ENCODE measurements at places on chromosomes 16 and 17.
A peak's percentile ranks its signal among the peaks of the same experiment; 100 is the strongest.

- no peak for DNase-seq
Observed at GRCh38 chr17:16881239-16881924, 90.5 kb downstream of the TNFRSF13B start.

DNA sequence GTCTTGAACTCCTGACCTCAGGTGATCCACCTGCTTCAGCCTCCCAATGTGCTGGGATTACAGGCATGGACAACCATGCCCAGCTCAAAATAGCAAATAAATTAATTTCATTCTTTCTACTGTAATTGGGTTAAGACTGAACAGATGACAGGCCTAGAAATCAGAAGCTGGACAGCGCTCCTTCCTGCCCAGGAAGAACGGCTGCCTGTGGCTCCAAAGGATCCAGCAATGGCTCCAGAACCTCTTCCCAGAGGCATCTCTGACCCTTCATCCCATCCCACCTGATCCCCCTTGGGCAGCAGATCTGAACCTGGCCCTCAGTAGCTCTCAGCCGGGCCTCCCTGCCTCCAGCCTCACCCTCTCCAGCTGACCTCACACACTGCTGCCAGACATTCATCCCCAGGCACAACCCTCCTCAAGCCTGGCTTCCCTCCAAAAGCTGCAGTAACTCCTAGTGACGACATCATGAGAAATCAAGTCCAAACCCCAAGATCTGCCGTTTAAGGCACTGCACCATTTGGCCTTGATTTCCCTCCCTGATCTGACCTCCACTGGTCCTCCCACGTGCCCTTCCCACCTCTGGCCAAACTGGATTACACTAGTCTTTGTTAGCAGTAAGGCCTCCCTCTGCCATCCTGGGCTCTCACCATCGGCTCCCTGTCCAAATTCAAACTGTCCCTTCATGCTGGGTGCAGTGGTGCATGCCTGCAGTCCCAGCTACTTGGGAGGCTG lies 3.1 kb upstream of the MIF4GD start:
- no peak for DNase-seq

- DNase-seq, result peak; percentile 96
Observed at GRCh38 chr17:45385331-45385997, 47.2 kb downstream of the ARHGAP27 start.

DNA sequence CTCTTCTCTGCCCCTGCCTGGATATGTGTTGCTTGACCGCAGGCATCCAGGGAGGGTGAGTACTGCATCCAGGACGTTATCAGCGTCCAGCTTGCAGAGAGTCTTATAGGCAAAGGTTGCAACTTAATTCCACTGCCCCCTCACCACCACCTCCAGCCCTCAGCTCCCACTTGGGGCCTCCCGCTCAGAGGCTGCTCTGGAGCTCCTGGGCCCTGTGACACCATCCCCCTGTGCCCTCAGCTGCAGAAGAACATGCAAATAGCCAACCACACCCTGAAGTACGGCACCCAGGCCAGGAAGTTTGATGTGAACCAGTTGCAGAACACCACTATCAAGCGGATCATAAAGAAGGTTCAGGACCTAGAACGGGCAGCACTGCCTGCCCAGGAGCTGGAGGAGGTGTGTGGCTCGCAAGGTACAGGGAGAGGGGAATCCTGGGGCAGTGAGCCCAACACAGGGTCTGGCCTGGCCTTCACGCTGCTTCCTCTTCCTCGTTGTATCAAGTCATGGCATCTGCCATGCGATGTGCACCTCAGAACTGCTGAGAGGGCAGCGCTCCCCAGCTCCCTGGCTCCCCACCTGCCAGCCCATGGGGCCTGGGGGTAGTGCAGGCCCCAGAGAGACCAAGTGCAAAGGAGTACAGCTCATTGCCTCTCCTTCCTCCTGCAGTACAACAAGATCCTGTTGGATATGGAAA lies 9.6 kb downstream of the ACE start:
- DNase-seq, result no peak

GRCh38 chr17:51643702-51644490 lies 383.6 kb downstream of the UTP18 start:
- no peak for DNase-seq

DNA sequence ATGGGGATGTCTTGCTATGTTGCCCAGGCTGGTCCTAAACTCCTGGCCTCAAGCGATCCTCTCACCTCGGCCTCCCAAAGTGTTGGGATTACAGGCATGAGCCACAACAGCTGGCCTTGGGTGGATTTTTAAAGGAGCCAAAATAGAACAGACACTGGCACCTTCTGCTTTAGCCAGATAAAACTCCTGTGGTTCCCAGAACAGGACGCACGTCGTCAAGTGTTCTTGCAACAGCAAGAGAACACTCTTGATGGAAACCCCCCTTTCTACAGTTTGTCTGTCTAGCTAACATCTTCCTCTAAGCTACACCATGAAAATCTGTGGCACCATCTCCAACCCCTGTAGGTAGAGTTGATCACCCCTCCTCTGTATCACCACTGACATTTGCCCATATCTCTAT lies 122.6 kb downstream of the NPIPB5 start:
- DNase-seq, result no peak

DNA sequence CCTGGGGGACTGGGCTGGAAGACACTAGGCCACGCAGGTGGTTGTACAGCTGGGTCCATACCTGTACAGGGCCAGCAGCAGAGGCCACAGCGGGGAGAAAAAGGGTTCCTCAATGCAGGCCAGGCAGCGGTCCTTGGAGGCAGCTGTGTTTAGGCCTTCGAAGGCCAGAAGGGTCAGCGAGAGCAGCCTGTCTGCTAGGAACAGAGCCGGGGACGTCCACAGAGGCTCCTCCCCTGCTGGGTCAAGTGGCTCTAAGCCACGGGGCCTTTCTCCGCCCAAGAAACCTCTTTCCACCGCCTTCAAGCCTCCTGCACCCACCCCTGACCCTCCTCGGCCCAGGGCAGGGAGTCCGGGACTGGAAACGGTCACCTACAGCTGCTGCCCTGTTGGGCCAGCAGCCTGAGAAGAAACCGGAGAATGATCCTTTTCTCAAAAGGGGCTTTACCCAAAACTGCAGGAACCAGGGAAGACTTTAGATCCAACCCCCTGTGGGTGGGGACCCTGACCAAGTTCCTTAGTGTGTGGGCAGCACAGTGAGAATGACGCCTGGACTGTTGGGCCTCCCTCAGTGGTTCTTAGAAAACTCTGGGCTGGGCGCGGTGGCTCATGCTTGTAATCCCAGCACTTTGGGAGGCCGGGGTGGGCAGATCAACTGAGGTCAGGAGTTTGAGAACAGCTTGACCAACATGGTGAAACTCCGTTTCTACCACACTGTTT lies 8.4 kb upstream of the SPATA2L start:
- no peak for DNase-seq

- no peak for DNase-seq
Observed at GRCh38 chr17:50317121-50317520, 28.8 kb upstream of the XYLT2 start.

GRCh38 chr16:28087675-28088300 lies 24.3 kb upstream of the GSG1L start:
- no peak for DNase-seq

- no peak for DNase-seq
Observed at GRCh38 chr17:71600137-71600789, 520.6 kb upstream of the SOX9 start.

DNA sequence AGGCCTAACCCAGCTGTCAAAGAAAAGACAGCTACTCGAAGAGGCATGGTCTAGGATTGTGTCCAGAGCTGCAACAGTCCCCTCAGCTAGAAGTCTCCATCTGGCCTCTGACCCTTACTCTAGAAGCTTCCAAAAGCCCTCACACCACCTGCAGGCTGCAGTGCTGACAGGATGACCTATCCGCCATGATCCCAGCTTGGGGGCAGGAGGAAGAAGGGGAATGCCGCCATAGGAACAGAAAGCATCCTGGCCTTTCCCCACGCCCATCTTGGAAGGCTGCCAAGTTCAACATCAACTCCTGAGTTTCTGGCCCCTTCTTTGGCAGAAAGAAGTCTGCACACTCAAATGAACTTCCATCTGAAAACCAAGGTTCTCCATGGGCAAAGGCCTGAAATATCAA lies 3.1 kb upstream of the KRT36 start:
- no peak for DNase-seq
